Activated T-cell treated with anti-CD3 and anti-CD28 coated beads for 24 hours (primary cell): ENCODE measurements at places on chromosomes 5 and 9.

DNA sequence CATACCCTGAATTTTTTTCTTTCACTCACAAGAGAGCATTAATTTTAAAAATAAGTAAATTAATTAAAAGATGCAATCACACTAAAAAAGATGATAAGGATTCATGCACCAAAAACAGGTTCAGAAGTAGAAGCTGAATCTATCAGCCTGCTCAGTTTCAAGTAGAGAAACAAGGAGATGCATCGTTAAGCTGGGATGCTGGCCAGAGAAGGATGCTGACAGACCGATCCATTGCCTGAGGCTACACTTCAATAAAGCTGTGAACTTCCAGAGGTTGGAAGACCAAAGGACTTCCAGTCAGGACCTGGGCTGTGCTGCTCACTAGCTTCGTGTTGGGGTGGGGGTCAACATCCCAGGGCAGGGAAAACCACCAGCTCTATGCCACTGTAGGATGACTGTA is 457.7 kb downstream of the EFNA5 start:
- no peak for DNase-seq

DNA sequence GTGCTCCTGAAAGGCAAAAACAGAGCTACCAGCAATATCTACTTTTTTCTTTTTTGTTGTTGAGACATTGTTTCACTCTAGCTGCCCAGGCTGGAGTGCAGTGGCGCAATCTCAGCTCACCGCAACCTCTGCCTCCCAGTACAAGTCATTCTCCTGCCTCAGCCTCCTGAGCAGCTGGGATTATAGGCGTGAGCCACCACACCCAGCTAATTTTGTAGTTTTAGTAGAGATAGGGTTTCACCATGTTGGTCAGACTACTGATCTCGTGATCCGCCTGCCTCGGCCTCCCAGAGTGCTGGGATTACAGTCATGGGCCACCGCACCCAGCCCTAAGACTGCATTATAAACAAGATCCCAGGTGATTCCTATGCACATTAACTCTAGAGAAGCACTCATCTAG is 17.0 kb downstream of the PLPP1 start:
- DNase-seq, result no peak

- DNase-seq, result no peak
Observed at GRCh38 chr5:54455413-54456157, at the start of gene HSPB3. Gene HSPB3 (plus strand): TSS chr5:54455699. CDS start chr5:54455790, 91 bp downstream.

DNA sequence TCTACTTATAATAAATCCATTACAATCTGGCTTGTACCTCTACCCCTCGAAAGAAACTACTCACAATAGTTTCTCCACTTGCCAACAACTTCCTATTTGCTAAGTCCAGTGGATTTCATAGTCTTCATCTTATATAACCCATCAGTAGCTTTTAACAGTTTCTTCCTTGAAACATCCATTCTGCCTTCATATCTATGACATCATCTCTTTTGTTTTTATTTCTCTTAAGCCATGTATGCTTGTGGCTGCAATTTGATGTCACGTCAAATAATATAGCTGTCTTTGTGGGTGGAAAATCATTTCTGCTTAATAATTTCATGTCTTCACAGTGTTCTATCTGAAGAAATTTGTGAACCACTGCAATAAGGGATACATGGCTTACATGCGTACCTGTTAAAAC is 77.5 kb upstream of the GRHPR start:
- no peak for DNase-seq

DNA sequence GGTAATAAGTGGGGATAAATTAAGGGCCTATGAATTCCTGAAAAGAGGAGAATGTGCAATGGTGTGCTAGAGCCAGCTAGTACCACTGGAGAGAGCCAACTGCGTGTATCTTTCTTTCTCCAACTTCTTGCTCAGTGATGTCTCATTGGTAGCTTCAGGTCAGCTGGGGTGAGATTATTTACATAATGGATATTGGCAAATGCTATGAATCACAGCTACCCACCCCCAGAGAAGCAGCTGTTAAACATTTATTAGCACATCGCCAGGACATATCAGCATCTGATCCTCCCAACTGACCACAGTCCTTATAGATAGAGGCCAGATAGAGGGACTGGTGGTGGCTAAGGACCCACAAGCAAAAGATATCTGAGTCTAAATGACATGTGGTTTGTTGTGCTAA is 421.3 kb downstream of the ACTL7B start:
- DNase-seq, result no peak
